Posterior vena cava (tissue), 2 donors: ENCODE measurements at places on chromosomes 5 and 9. TPM values are rescaled to one million over a fixed set of nuclear protein-coding genes. Genes with fewer than 3 reads are reported as not detected.
A peak's percentile ranks its signal among the peaks of the same experiment; 100 is the strongest.

C5orf63 gene
- 4.2 TPM for total RNA-seq

LIX1 gene
- not detected for total RNA-seq

RASEF gene
- 0.37 TPM for total RNA-seq

CNTFR gene
- total RNA-seq, result 7.0 TPM

ELAVL2 gene
- total RNA-seq, result not detected

CDK7 gene
- 14.6 TPM for total RNA-seq

FYB1 gene
- 10.1 TPM for total RNA-seq

SLC6A18 gene
- total RNA-seq, result not detected

ROPN1L gene
- 0.67 TPM for total RNA-seq

ISCA1 gene
- total RNA-seq, result 30.9 TPM

HK3 gene
- total RNA-seq, result 16.9 TPM

IRX4 gene
- total RNA-seq, result not detected

PCA3 gene
- total RNA-seq, result not detected

FOXD4L5 gene
- total RNA-seq, result 0.14 TPM

SCGB3A1 gene
- total RNA-seq, result not detected

ZNF454 gene
- 3.4 TPM for total RNA-seq

PCDHA13 gene
- not detected for total RNA-seq

NIM1K gene
- 0.67 TPM for total RNA-seq

PKD2L2 gene
- total RNA-seq, result not detected

GRCh38 chr5:152116934-152117333, 192.3 kb upstream of the GLRA1 start:
- no peak for DNase-seq

DNA sequence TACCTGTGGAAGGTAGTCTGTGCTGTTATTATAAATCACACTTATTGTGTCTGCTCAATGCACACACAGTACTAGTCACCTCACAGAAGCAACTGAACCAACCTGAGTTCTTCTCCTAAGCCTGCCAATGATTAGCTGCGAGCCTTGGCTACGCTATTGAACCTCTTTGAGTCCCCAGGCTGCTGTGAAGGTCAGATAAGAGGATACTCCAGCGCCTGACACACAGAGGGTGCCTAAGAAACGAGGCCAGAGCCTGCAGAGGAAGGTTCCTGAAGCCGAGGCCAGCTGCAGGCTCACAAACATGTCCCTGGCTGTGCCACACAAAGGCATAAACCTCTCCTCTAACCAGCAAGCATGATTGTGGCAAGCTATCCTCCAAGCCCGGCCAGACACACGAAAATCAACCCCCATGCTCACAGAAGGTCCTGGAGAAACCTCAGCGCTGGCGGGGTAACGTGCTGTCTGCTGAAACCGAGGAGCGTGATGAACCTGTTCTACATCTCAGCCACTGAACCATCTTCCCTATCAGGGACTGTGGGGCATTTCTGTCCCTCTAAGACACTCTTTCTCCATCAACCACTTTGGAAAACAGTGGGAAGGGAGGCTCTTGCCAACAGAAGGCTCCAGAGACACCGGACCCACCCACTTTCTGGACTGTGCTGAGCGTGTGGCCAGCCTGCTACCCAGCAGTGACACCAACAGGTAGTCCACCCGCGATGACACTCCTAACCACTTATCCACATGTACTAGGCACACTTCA, 53.2 kb upstream of the SLC25A51 start:
- DNase-seq, result no peak

GRCh38 chr5:36704131-36704530, 97.7 kb downstream of the SLC1A3 start:
- DNase-seq, result no peak

GRCh38 chr9:78745331-78745730, 448.4 kb downstream of the PSAT1 start:
- no peak for DNase-seq

- DNase-seq, result no peak
Observed at GRCh38 chr9:13377171-13377925, 97.9 kb upstream of the MPDZ start.

GRCh38 chr9:87620731-87621322, 105.1 kb upstream of the CTSL start:
- DNase-seq, result no peak

DNA sequence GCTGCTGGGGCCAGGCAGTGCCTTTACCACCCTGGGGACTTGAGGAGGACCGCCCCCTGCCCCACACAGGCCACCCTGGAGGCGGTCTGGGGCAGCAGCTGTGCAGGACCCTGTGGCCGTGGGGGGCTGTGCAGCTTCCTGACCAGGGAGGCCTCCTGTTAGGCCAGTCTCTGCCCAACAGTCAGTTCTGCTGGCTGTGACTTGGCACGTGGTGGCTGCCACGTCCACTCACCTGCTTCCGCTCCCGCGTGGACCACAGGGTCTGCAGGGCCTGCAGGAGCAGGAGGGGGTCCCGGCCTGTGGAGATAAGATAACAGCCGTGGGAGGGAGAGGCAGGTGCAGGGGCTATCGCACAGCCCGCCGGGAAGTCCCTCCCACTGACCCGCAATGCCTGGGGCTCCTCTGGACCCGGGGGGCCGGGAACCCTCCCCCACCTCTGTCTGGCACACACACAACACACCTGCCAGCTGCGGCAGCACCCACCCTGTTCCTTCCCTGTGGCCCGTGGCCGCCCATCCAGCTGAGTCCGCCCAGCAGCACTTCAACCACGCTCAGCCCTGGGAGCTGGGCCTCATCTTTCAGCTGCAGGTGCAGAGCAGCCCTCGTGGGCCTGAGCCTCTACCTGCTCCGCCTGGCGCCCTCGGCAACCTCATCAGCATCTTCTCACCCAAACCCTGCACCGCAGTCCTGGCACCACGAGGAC, 39.7 kb downstream of the EXD3 start:
- DNase-seq, result peak; percentile 77

- peak; percentile 42 for DNase-seq
Observed at GRCh38 chr9:131891598-131891997, 151.7 kb upstream of the RAPGEF1 start.

- DNase-seq, result no peak
Observed at GRCh38 chr5:55294935-55295334, 12.6 kb downstream of the DHX29 start.

DNA sequence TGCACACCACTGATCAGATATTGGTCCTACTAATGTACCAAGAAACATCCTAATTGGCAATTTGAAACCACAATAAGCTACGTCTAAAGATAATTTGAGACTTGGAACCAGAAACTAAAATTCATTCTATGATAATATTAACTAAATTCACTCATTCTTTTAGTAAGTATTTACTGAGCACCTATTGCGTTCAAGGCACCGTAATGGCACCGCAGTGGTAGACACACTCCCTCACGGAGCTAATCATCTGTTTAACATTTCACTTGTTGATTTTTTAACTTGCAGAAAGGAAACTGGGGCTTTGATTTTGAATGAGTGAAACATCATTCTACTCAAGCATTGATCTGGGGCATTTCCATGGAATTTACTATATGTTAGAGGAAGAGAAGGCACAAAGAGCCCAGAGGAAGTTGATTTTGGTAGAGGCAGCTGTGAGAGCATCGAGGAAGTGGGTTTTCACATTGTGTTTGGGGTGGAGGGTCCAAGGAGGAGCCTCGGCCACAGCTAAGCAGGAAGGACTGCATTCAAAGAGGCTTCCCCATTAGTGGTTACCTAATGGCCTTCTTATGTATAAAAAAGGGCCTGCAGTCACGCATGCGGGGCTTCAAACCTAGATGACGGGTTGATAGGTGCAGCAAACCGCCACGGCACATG, 7.1 kb downstream of the RAPGEF1 start:
- no peak for DNase-seq

- DNase-seq, result no peak
Observed at GRCh38 chr5:113115061-113115460, 138.5 kb downstream of the DCP2 start.

- DNase-seq, result no peak
Observed at GRCh38 chr5:20654746-20655145, 666.7 kb upstream of the CDH18 start.

GRCh38 chr5:181005791-181006190, 17.1 kb downstream of the BTNL3 start:
- no peak for DNase-seq

GRCh38 chr5:125049721-125050702, 303.6 kb upstream of the ZNF608 start:
- DNase-seq, result no peak

- no peak for DNase-seq
Observed at GRCh38 chr5:160185626-160186360, 43.5 kb upstream of the FABP6 start.

GRCh38 chr5:146103594-146103993, 1.8 kb downstream of the PLAC8L1 start:
- no peak for DNase-seq

- no peak for DNase-seq
Observed at GRCh38 chr9:90834828-90835595, 33.4 kb downstream of the SYK start.

- DNase-seq, result peak; percentile 89
Observed at GRCh38 chr9:37575921-37576721, at the start of gene FBXO10. Gene FBXO10 (minus strand): TSS chr9:37576380. CDS start chr9:37541768, 34,612 bp downstream.

DNA sequence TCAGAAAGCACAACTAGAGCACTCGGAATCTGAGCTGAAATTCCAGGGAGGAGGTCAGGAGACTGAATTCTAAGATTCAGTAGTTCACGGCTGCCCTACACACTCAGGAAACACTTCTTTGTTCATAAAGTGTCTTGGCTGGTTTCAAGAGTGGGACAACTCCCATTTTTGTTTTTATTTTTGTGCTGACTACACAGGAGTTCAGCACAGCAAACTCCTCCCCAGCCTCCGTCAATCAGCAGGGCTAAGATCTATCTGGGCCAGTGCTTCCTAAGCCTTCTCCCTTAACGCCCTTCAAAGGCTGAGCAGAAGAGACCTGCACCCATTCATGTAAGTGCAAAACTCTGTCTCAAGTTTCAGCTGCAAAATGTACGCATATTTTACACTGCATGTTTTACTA, 250.1 kb downstream of the CRB2 start:
- DNase-seq, result no peak

DNA sequence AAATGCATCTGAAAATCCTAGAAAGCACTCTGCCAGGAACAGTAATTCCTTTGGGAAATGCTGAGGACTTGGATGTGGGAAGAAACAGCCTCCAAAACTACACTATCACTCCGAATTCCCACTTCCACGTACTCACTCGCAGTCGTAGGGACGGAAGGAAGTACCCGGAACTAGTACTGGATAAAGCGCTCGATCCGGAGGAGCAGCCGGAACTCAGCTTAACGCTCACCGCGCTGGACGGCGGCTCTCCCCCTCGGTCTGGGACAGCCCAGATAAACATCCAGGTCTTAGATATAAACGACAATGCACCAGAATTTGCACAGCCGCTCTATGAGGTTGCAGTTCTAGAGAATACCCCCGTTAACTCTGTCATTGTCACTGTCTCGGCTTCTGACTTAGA, 786 bp downstream of the PCDHB3 start:
- no peak for DNase-seq

GRCh38 chr5:122951658-122952057, 84.9 kb downstream of the PPIC start:
- no peak for DNase-seq

DNA sequence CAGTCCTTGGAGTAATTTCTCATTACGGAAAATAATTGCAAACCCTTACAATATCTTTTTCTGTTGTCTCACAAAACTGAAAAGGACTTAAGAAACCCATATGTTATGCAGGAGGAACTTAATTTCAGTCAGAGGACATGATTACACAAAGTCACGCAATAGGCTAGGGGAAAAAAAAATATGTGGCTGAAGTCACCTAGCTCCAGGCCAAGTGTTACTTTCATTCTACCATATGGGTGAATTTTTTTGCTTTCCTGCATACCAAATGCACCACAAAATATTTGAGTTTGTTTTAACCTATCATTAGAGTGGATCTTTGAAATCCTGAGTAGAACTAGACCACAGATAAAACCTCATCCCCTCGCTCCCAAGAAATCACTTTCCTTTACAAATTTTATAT, 523.5 kb downstream of the CAAP1 start:
- no peak for DNase-seq

- no peak for DNase-seq
Observed at GRCh38 chr5:118561971-118562370, 426.4 kb downstream of the DTWD2 start.

- no peak for DNase-seq
Observed at GRCh38 chr5:159566832-159567231, 236.5 kb upstream of the IL12B start.

- DNase-seq, result no peak
Observed at GRCh38 chr5:109986726-109987125, 297.0 kb downstream of the MAN2A1 start.

DNA sequence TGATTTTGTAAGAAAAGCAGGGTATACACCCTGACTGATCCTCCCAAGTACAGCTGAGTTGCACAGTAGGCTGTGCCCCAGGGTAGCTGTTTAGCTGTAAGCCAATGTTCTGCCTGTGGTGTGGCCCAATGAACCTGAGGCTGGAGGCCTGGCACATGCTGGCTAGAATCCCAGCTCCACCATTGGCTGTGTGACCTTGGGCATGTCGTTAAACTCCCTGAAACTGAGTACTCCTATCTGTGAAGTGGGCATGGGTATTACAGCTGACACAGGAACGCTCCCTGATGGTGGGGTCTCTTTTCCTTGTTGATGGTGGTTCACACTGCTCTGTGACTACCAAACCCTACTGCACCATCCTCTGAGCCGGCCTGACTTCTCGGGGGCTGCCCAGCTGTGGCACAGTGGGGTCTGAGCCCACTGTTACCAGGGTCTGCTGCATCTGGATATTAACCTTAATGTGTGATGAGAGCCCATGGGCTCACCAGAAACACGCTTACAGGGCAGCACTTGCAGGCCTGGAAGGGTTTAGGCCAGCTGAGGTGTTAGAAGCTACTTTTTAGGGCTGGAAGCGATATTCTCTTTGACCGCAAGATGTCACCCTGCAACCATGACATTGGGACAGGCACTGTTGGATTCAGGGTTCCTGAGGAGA, 7.0 kb upstream of the GADD45G start:
- peak; percentile 43 for DNase-seq

- DNase-seq, result no peak
Observed at GRCh38 chr9:135706288-135706687, 4.3 kb downstream of the KCNT1 start.

GRCh38 chr9:133142684-133143622, 20.8 kb downstream of the GBGT1 start:
- DNase-seq, result no peak

GRCh38 chr9:136858844-136859757, 7.0 kb downstream of the MAMDC4 start:
- no peak for DNase-seq

GRCh38 chr5:135236908-135237747, 161.9 kb downstream of the MACROH2A1 start:
- DNase-seq, result peak; percentile 78

DNA sequence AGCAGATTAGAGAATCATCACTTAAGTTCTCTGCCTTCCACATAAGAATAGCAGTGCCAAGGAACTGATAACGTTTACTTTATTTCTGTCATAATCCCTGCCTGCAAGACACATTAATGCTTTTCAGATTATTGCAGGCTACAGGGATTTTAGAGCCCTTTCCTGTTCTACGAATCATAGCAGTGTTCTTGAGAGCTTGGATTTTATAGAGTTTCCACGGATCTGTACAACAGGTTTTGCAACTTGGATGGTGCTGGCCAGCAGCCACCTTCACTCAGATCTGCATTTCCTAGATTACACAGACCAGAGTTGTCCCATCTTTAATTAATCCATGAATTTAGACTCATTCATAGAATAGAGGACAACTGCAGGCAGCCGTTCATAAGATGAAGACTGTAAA, 38.1 kb downstream of the SLC12A2 start:
- no peak for DNase-seq
